ENCODE measurements at places on chromosomes 2 and 18. TPM values are rescaled to one million over a fixed set of nuclear protein-coding genes. Genes with fewer than 3 reads are reported as not detected.

- DNase-seq = no peak
Measured at GRCh38 chr2:238299803-238300202, 11.4 kb upstream of the PER2 start.

DNA sequence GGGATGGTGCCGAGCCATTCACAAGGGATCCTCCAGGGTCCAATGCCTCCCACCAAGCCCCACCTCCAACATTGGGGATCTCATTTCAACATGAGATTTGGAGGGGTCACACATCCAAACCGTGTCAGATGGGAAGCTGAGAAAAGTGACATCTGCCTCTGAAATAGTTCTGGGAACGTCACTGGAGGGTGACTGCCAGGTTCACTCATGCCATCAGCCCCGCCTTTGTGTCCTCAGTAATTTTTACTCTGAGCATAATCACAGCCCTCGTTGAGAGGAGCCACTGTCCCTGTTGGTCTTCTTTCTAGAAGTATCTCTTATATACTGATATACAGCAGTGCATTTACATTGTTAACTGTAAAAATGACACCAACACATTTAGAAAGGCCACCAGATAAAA, 67.4 kb downstream of the KLHL29 start:
- no peak for DNase-seq

DNA sequence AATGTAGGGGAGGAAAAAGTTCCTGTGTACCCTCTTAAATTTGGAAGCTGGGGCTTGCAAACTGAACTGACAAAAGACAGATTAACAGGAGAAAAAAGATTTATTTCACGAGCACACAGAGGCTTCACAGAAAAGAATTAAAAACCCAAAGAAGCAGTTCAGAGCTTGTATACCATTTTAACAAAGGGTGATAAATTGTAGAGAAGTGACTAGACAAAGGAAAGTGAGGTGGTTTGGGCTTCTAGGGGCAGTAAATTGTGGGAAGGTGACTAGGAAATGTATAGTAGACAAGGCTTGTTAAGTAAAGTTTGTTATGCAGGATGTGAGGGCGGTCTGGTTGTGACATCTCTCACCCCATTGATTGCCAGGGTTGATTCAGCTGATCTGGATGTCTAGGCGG, 53.5 kb upstream of the ZDBF2 start:
- DNase-seq = no peak

- DNase-seq = no peak
Measured at GRCh38 chr2:134553657-134554056, 165.1 kb downstream of the TMEM163 start.

- DNase-seq = no peak
Measured at GRCh38 chr2:96241900-96242611, 23.7 kb downstream of the TMEM127 start.

DNA sequence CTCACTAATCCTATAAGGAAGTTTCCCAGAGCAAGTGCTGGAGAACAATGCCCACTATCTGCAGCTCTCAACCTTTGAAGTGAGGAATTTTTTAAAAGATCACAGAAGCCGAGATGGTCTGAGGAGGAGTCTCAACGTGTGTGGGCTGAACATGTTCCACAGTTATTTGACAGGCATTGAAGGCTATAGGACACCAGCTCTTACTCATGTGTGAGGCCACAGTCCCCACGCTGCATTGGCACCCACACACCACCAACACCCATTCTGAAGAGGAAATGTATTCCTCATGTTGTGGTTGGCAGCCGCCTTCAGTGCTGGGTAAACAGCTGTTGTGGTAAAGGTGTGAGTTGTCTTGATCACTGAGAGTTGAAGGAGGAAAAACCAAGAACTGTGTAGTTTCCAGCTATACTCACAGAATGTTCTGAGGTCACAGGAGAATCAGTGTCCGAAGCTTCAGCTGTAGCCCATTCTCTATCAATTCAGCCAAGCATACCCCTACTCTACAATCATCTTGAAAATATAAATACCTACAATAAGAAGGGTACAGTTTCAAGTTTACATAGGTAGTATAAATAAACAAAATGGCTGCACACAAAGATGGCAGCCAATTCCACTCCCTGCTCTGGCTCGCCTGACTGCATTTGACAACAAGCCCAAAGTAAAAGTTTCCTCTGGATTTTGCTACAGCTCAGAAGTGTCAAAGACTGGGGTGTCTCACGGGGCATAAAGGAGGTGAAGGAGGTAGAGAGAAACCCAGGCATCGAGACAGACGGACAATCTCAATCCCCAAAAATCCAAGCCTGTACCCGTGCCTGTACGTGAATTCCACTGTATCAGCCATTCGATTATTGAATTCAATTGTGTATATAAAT, 12.1 kb downstream of the CD226 start:
- DNase-seq = no peak

- no peak for DNase-seq
Measured at GRCh38 chr2:150023044-150023443, 435.5 kb upstream of the MMADHC start.

DNA sequence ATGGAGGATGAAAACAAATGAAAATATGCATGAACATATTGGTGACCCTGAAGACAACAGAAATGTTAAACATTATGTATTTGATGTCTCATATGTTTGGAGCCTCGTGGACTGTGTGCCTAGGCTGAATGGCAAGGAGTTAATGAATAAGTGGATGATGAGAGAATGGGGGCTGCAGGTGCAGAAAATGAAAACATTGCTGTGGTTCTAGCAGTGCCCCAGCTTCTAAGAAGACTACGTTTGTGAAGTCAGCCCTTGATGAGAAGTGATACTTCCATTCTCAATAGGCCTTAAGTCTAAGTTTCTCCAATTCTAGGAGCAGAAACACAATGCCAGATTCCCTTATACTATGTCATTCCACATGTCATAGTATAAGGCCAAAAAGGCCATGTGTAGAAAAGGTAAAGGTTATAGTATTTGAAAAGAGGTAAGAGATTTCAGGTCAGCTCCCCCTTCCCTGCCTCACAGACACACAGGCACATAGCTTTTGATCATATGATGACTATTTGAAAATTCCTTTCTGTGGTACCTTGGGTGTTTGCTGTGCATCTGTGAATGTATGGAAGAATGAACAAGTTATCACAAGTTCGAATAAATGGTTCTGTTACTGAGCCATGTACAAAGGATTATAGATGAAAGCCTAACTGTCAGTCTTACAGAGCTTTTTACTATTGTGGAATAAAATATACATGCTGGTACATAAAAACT, 280.8 kb downstream of the SETBP1 start:
- no peak for DNase-seq

DNA sequence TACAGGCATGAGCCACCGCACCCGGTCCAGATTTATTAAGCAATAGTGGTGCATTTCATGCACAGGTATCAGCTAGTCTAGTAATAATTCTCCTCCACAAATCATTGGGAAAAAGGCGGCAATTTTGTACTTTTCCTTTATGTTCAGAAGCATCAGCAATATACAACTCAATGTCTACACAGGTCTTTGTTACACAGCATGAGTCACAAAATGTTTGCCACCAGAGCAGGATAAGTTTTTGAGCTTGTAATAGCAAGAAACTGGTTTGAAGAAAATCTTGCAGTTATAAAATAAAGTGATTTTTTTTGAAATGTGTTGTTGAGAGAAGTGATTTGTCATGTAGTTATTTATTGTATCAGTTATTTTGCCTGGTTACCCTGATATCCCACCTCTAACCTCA, 4.8 kb upstream of the ITPRIPL1 start:
- DNase-seq = no peak

DNA sequence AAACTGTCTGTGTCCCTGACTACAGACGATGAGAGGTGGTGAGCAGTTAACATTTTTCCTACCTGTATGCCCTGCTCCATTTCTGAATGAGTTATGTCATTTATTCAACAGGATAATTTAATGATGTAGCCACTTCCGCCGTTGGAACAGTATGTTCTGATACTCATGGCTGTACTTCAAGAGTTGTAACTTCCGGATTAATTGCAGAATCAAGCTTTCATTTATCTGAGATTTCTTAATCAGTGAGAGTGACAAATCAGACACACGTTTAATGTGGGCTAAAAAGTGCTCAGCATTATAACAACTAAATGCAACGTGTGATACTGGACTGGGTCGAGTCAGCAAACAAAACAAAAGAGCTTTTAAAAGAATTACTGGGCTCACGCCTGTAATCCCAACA, 107.7 kb downstream of the KCTD1 start:
- no peak for DNase-seq

- DNase-seq = no peak
Measured at GRCh38 chr2:86482034-86482433, 40.9 kb downstream of the KDM3A start.

DNA sequence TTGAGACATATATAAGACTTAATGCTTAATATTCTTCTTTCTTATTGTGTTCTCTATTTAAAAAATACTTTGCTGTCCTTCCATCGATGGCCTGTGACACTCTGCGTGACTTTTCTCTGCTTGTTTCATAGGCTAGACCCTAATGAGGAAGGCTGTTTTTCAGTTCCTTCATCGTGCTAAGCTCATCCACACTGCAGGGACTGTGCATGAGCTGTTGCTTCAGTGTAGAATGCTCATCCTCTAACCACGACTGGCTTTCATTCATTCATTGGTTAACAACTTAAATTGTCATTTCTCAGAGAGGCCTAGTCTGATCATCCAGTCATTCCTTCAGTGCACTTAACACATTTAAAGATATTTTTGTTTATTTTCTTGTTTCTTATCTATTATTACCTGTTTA, 134.4 kb downstream of the CCDC85A start:
- no peak for DNase-seq

DNA sequence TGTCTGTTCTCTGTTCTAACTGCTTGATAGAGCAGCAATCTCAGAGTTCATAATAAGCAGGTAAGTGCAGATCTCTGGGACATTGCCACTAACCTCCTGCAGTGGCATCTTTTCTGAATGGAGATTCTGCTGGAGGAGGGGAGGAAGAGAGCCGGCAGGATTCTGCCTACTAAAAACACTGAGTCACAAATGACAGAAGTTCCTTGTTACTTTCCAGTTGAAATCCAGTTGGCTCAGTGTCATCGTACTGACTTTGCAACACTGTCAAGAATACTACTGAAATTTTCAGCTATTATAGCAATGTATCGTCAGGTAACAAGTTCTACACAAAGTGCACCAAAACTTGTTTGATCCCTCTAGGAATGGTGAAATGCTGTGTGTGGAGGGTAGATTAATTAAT, 79.6 kb upstream of the ST6GAL2 start:
- no peak for DNase-seq

GRCh38 chr2:15031745-15032240, 399.3 kb downstream of the LRATD1 start:
- DNase-seq = no peak

Gene CDK5R2
- not detected for polyA plus RNA-seq

Gene MERTK
- 22.9 TPM for polyA plus RNA-seq

Gene TXNL4A
- 77.2 TPM for polyA plus RNA-seq

Gene POTEI
- 0.08 TPM for polyA plus RNA-seq

Gene CFAP221
- 38.8 TPM for polyA plus RNA-seq

All from left kidney (tissue), 8 donors.